ENCODE measurements at places on chromosomes 2 and 18.

GRCh38 chr2:195051401-195051800, 605.6 kb upstream of the SLC39A10 start:
- no peak for DNase-seq

GRCh38 chr18:23761941-23762340, 72.7 kb downstream of the LAMA3 start:
- no peak for DNase-seq

- no peak for DNase-seq
Observed at GRCh38 chr2:83342860-83343329, 1116.2 kb downstream of the SUCLG1 start.

GRCh38 chr2:235903782-235904584, 264.2 kb downstream of the GBX2 start:
- no peak for DNase-seq

DNA sequence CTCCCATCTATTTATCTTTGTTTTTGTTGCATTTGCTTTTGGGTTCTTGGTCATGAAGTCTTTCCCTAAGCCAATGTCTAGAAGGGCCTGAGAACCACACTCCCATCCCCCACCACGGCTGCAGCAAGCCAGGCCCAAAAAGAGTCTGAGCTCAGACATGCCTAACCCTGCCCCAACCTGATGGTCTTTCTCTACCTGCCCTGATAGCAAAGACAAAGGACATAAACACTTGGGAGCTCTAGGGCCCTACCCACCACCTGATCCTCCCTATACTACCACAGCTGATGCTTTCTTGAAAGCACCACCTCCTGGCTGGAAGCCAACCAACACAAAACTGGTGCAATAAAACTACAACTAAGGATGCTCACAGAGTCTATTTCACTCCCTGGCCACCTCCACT, 233.4 kb downstream of the WDR7 start:
- DNase-seq, result no peak

DNA sequence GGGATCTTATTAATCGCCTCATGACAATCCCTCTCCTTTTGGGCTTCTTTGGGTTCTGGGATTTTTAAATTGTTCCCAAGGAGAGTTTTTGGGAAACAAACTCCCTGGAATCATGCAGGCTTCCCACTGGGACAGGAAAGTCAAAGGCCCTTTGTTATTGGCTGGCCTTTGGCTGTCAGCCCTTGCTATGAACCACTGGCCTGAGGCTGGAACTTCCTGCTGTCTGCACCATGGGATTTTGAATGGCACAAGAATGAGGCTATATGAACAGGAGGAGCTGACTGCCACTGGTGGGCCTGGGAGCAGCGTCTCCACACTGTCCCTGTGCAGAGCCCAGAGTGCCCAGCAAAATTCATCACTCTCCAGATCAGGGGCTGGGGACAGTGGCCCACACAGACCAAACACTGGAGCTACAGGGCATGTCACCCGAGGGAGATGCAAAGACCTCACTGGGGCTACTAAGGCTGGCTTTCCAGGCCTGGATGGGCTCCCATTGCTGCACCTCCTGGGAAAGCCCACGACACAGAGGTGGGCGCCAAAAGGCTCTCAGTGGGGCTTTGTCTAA, 35.7 kb downstream of the STEAP3 start:
- DNase-seq, result no peak

GRCh38 chr2:140348826-140349225, 1568.6 kb upstream of the NXPH2 start:
- DNase-seq, result no peak

DNA sequence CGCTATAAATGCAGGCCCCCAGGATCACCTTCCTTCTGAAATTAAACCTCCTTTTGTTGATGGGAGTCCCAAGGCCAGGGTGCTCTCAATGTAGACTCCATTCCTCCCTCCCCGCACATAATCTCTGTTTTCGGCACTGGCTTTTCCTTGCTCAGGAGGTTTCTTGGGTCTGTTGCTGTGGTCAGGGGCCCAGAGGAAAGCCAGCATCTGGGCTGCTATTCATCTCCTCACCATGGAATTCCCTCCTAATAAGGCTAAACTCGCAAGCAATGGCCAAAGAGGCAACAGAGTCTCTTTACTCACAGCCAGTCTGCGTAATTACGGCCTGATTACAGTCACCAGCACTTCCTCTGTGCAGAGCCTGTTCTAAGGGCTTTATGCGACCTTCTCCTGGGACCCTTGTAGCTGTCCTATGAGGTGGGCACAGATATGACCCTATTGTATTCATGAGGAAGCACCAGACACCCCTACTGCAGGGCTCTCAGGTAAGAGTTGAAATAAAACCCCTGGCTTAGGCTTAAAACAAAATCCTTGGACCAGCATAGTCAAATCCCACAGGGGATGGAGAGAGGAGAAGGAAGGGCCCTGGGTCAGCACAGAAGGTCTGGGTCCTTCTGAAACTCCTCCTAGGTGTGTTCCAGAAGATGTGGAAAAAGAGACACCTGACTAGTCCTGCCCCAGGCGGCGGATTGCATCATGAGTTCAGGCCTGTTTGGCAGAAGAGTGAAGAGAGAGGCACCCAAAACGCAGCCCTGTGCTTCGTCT, 105.0 kb upstream of the SH3BP4 start:
- DNase-seq, result no peak

- DNase-seq, result no peak
Observed at GRCh38 chr2:128273469-128274081, 45.1 kb downstream of the HS6ST1 start.

- DNase-seq, result no peak
Observed at GRCh38 chr2:41142478-41142877, 690.6 kb upstream of the SLC8A1 start.

DNA sequence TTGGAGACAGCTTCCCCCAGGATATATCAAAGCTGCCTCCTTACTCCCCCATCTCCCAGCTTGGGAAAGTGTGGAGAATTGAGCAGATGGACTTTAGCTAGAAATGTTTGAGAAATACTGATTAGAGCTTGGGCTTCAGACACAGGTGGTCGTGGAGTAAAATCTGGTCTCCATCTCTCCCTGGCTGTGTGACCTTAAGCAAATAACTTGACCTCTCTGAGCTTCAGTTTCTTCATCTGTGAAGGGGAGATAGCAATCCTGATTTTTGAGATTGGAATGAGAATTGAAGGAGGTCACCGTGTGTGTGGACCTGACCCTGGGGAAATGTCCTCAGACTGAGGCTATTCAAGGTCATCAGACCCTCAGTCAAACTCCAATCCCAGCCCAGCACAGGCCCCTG, 3.6 kb downstream of the GNLY start:
- DNase-seq, result no peak

GRCh38 chr2:138424436-138425140, 77.0 kb upstream of the SPOPL start:
- DNase-seq, result no peak

DNA sequence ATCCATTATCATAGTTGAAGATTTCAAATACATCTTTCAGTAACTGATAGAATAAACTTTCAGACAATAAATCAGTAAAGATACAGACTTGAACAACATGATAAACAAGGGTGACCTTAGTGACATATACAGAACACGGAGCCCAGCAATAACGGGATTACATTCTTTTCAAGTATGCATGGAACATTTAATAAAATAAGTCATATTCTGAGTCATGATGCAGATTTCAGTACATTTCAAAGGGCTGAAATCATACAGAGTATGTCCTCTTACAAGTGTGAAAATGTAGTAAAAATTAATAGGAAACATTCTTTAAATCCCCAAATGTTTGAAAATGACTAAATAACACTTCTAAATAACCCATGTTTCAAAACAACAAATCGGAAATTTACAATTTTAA, 17.2 kb upstream of the KLHL29 start:
- no peak for DNase-seq

DNA sequence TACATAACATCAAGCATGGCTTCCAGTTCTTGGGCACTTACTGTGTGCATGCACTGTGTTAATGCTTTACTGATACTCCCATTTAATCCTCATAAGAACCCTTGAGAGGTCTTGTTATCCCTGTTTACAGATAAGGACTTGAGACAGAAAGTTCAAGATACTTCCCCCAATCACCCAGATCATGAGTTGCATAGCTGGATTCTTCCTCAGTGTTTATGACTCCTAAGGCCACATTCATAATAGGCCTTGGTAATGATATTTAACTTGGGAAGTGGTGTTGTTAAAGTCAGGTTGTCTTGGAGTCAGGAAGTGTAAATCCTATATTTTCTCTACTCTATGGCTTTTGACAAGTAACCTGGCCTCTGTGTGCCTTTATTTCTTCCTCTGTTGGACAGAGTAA, 22.7 kb downstream of the NOSTRIN start:
- DNase-seq, result no peak

DNA sequence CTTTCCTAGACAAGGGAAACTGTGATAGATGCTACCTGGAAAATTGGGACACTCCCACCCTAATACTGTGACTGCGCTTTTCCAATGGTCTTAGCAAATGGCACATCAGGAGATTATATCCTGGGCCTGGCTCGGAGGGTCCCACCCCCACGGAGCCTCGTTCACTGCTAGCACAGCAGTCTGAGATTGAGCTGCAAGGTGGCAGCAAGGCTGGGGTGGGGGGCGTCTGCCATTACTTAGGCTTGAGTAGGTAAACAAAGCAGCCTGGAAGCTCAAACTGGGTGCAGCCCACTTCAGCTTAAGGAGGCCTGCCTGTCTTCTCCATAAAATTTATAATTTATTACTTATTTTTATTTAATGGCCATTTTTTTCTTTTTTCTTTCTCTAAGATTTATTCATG, 802.1 kb upstream of the SLC39A10 start:
- no peak for DNase-seq

GRCh38 chr2:237714690-237715458, 83.7 kb upstream of the RBM44 start:
- no peak for DNase-seq

- no peak for DNase-seq
Observed at GRCh38 chr2:11562011-11562410, 28.2 kb downstream of the GREB1 start.

GRCh38 chr2:197286805-197287595, 23.6 kb downstream of the ANKRD44 start:
- no peak for DNase-seq

- no peak for DNase-seq
Observed at GRCh38 chr2:120299561-120299960, 46.4 kb upstream of the INHBB start.

GRCh38 chr18:61398961-61399705, 65.9 kb downstream of the CDH20 start:
- DNase-seq, result no peak

- peak; percentile 85 for DNase-seq
Observed at GRCh38 chr2:37231241-37232130, at the start of the genes CEBPZ and NDUFAF7. CEBPZ (minus strand) TSS chr2:37231596; CDS start chr2:37231567, 29 bp downstream. NDUFAF7 (plus strand) TSS chr2:37231658; CDS start chr2:37231706, 48 bp downstream.

GRCh38 chr18:63963615-63964256, 6.1 kb upstream of the SERPINB8 start:
- DNase-seq, result peak; percentile 35

GRCh38 chr2:5672749-5673144, 19.4 kb upstream of the SOX11 start:
- no peak for DNase-seq

GRCh38 chr18:76486574-76486973, 8.5 kb downstream of the ZNF516 start:
- no peak for DNase-seq

- no peak for DNase-seq
Observed at GRCh38 chr2:120948662-120949011, 213.0 kb downstream of the GLI2 start.

GRCh38 chr2:120810639-120811038, 75.0 kb downstream of the GLI2 start:
- no peak for DNase-seq

DNA sequence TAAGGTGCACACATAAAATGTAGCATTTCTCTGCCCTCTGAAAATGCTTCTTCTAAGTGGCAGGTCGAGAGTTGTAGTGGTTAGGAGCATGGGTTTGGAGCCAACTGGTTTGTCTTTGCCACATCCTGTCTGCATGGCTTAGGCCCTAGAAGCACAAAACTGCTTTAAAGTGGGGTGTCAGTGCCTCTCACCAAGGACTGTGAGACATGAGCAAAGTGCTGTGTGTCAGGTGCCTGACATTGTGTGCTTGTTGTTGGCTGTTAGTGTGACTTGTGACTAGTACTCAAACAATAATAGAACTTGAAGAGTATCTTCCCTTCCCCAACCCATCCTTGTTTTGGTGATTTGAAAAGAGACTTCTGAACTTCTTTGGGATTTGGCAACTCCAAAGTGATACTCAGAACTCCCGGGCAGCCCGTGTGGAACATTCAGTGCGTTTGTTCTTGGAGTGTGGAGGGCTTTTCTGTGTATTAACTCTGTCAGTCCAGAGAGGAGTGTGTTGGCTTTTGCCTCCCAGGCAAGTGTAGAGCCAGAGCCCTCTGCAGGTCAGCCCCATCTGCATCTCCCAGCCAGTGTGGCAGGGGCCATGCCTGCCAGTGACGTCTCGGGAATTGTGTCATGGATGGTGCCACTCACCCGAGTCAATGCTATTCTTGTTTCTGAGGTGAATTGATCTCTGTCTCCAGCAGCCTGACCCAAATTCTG, 5.0 kb downstream of the MGAT5 start:
- peak; percentile 29 for DNase-seq

- no peak for DNase-seq
Observed at GRCh38 chr18:46110406-46110805, 6.2 kb downstream of the HAUS1 start.

- no peak for DNase-seq
Observed at GRCh38 chr2:144479659-144480058, 40.3 kb downstream of the ZEB2 start.

DNA sequence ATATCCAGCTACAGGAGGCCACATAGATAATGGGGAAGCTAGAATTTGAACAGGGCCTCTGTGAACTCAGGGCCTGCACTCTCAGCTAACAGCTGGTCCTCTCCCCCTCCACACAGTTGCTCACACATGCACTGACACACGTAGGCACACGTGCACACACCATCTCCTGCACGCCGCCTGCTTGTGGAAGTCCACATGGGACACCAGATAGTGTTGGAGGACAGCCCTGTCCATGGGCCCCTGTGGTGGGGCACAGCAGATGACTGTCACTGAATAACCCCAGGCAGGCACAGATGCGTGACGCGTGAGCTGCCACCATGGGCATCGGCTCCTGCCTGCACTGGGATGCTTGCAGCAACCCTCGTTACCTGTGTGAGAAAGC, 52.9 kb downstream of the ADI1 start:
- DNase-seq, result no peak

- DNase-seq, result no peak
Observed at GRCh38 chr2:174198846-174199564, 49.3 kb downstream of the OLA1 start.

GRCh38 chr2:217880891-217881290, 121.9 kb downstream of the TNS1 start:
- DNase-seq, result no peak

- DNase-seq, result no peak
Observed at GRCh38 chr2:99545066-99545465, 55.2 kb upstream of the REV1 start.

DNA sequence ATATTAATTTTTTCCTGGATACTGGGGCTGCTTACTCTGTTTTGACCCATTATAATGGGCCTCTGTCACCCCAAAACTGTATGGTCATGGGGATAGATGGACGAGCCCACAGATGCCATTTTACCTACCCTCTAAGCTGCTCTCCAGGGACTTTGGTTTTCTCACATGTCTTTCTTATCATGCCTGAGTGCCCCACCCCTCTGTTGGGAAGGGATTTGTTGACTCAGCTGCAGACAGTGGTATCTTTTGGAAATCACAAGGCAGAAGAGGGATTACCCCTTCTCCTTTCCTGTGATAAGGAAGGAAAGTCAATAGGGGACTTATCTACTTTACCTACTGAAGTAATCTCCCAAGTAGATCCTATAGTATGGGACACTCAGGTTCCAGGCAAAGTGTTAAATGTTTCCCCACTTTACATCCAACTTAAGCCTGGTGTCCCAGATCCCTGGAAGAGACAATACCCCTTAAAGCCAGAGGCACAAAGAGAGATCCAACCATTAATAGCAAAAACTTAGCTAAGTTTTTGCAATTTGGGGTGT, 182.7 kb downstream of the RNF152 start:
- DNase-seq, result no peak

GRCh38 chr18:62396967-62397366, 71.9 kb downstream of the TNFRSF11A start:
- DNase-seq, result no peak
